HT1080 (cell line): ENCODE measurements at places on chromosomes 1 and 21. TPM values are rescaled to one million over a fixed set of nuclear protein-coding genes. Genes with fewer than 3 reads are reported as not detected.

Gene CELA2B
- not detected in 2 replicates for total RNA-seq

DNA sequence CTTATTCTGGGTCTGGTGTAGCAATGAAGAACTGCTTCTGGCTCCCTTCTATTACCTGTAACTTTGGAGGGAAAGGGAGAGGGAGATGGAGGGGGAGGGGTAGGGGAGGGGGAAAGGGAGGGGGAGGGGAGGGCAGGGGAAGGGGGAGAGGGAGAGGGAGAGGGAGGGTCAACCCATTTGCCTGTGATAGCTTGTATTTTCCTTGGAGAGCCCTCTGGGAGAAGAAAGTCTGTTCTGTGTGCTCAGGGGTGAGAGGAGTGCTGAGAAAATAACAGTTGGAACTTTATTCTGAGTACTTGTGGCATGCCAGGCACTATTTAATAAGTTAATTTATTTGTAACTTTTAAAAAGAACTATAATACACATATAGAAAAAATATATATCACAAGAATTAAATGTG is 70.7 kb upstream of the TSPAN2 start:
- DNase-seq, result no peak

DNA sequence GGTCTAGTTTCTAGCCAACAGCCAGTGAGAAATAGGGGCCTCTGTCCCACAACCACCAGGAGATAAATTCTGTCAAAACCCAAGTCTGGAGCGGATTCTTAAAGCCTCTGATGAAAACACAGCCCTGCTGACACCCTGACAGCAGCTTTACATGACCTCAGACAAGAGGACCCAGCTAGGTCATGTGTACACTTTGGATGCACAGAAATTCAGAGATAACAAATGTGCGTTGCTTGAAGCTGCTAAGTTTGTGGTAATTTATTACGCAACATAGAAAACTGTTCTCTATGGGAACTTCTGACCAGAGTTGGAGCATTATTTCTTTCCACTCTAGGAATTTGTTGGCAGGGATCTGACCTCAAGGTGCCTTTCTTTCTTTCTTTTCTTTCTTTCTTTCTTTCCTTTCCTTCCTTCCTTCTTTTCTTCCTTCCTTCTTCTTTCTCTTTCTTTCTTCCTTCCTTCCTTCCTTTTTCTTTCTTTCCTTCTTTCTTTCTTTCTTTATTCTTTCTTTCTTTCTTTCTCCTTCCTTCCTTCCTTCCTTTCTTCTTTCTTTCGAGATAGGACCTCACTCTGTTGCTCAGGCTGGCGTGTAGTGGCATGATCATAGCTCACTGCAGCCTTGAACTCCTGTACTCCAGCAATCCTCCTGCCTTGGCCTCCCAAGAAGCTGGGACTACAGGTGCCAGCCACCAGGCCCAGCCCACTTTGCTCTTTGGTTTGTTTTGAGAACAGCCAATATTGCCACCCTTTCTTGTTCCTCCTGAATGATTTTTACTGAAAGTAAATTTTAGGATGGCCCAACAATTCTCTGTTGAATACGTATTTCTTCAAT is 14.9 kb upstream of the HMGCS2 start:
- no peak for DNase-seq

DNA sequence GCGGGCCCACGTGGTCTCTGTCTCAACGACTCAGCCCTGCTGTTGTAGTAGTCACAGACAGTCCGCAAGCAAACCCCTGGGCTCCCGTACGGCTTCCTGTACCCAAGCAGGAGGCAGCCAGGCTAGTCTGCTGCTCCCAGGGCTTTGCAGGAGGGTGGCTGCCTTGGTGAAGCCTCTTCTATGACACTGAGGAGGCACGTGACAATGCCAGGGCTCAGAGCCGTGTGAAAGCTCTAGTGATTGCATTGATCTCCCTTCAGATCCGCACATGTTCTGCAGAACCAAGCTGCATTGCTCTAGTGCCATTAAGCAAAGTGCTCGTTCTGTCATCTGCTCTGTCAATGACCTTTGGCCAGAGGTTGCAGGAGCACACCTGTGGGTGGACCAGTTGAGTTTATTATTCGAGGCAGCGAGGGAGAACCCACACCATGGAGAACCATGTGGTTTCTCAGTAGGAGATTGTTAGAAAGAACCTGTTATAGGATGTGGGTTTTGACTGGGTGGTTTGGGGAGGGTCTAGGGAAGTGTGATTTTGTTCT is 18.0 kb downstream of the UMODL1 start:
- no peak for DNase-seq

Gene CAMK2N1
- 13.3 and 15.2 TPM in 2 replicates for total RNA-seq

- no peak for DNase-seq
Observed at GRCh38 chr1:119590393-119590792, 57.7 kb downstream of the ZNF697 start.

DNA sequence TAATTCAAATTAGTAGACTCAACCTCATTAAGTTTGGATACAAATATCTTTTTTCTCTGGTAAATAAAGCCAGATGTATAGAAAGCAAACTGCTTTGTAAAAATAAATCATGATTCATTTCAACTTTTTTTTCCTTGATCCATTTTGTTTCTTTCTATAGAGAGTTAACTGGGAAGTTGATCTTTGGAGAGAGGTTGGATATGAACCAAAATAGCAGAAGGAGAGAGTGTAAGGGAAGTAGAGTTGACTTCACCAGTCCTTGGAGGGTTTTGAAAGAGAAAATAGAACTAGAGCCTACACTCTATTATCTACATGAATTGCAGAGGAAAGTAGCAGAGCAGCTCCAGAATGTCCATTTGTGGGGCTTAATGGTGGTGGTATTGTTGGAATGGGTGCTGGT is 243.8 kb downstream of the ADGRL2 start:
- no peak for DNase-seq

DNA sequence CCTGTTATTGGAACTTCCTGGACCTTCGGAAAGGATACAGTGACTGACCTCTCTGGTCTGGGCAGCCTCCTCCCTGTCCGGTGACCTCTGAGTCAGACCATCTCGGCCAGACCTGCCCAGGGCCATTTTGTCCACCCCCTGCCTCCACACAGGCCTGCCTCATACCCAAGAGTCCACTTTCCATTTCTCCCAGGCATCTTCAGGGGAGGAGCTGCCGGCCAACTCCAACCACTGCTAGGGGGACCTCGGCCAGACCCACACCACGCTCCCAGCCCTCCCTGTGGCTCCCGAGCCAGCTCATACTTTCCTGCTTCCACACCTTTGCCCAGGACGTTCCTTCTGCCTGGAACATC is 29.5 kb upstream of the RUNX3 start:
- no peak for DNase-seq

DNA sequence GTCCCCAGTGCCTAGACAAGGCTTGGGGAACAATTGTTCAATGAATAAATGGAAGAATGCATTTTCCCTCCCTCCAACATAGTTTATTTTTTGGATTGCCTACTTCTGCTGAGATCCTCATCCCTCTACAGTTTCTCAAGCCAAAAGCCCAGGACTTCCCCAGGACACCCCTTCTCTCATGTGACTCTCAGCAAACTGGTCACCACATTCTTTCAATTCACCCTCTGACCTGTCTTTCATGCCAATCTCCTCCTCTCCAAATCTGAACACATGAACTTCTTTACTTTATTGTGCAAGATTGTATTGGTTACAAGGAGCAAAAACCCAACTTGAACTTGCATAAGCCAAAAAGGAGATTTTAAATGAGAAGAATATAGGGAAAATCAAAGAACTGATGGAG is 103.2 kb upstream of the JUN start:
- DNase-seq, result no peak

Gene KRTAP19-8
- not detected in 2 replicates for total RNA-seq

GRCh38 chr1:76074321-76075187 is at the start of gene ST6GALNAC3:
ST6GALNAC3 (plus strand) TSS chr1:76074746.
- peak; percentile 30 for DNase-seq

GRCh38 chr1:154767315-154768240 is 102.5 kb downstream of the KCNN3 start:
- peak; percentile 11 for DNase-seq

DNA sequence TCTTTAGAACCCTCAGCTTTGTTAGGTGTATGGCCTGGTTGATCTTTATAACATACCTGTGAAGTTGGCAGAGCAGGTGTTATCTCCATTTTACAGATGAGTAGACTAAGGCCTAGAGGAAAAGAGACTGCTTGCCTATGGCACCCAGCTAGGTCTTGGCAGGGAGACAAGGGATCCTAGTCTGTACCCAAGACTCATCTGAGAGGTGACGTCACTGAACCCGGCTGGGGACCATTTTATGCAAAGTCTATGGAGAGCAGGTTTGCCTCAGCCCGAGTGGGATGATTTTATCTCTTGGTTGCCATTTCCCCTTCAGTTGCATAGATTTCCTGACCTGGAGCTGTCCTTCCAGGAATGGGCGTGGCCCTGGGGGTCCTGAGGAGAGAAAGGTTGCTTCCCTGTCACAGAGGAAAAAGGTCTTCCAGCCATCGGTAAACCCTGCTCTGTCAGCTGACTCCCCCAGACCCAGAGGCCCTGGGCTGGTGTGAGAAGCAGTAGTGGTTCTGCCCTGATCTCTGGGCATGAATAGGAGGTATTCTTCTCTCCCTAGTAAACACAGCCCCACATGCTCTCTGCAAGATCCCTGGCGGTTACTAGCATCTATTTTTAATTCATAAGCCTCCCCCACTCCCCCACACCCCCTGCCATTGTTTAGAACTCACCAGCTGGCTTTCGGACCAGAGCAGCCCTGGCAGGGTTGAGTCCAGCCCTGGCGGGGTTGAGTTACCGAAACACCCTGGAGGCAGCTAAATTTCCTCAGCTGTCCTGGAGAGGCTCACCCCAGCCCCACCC is 19.6 kb downstream of the TMCC2 start:
- no peak for DNase-seq

GRCh38 chr1:42420121-42420520 is 35.7 kb downstream of the ZMYND12 start:
- no peak for DNase-seq

Gene EPHA8
- total RNA-seq, result not detected in 2 replicates

GRCh38 chr21:22374218-22374969 is 1376.2 kb downstream of the NCAM2 start:
- DNase-seq, result no peak

GRCh38 chr1:210441028-210441427 is 112.3 kb downstream of the HHAT start:
- DNase-seq, result no peak

DNA sequence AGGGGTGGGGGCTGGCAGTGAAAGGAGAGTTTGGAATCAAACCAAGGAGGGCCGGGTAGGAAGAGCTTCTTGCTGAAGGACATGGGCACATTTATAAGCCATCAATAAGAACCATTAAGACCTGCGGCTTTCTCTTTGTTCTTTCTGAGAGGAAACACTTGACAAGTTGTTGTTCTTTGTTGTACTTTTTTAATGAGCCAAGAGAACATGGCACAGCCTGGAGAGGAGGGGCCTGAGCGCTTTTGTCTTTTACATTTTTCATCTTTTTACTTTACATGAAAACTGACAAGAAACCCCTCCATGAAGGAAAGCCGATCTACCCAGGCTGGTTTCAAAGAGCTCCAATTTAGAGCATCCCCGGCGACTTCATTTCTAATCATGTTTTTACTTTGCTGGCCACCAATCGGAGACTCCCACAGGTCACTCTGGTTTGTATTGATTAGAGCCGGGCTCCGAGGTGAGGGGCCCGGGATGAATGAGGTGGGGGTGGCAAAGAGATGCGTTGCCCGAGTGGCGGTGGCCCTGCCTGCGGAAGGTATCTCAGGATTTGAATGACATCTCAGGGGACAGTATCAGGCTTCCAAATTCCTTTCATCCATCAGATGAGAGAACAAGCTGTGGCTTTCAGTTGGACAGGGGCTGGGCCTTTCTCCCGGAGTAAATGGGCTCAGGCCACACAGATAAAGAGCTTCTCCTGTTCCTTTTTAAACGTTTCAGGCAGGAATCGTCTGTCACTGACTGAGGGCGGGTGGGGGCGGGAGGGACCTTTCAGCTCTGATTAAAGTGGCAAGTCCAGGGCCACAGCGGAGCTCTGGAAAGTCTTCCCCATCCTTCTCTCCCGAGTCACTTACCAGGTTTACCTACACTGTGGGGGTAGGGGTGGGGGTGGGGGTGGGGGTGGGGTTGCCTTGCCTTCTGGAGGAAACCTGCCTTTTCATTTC is 138.8 kb upstream of the ARHGEF16 start:
- DNase-seq, result no peak

Gene RCSD1
- not detected in 2 replicates for total RNA-seq

DNA sequence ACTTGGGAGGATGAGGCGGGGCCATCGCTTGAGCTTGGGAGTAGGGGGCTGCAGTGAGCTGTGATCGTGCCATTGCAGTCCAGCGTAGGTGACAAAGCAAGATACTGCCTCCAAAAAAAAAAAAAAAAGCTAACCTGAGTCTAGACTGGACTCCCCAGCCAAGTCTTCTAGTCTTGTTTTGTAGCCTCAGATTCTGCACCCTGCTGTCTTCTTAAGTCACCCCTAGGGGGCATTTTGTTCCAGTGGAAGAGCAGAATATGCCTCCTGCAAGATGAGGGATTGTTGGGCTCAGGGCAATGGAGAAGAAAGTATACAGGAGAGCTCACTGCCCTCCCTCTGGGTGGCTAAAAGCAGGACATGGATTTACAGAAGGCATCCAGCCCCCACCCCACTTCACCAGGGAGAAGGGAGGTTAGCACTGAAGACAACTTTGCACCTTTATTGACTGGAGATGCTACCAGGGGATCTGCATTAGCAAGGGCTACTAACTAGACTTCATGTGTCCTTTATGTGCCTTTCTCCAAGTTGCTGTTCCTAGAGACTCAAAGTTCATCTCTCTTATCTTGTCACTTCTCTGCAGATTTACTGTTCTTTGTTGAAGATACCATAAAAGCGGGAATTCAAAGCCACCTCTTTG is 15.3 kb upstream of the RNF187 start:
- peak; percentile 21 for DNase-seq

GRCh38 chr1:229296541-229296941 is 25.6 kb downstream of the RAB4A start:
- DNase-seq, result peak; percentile 32

GRCh38 chr1:234611847-234612351 is 1.9 kb upstream of the IRF2BP2 start:
- peak; percentile 35 for DNase-seq

DNA sequence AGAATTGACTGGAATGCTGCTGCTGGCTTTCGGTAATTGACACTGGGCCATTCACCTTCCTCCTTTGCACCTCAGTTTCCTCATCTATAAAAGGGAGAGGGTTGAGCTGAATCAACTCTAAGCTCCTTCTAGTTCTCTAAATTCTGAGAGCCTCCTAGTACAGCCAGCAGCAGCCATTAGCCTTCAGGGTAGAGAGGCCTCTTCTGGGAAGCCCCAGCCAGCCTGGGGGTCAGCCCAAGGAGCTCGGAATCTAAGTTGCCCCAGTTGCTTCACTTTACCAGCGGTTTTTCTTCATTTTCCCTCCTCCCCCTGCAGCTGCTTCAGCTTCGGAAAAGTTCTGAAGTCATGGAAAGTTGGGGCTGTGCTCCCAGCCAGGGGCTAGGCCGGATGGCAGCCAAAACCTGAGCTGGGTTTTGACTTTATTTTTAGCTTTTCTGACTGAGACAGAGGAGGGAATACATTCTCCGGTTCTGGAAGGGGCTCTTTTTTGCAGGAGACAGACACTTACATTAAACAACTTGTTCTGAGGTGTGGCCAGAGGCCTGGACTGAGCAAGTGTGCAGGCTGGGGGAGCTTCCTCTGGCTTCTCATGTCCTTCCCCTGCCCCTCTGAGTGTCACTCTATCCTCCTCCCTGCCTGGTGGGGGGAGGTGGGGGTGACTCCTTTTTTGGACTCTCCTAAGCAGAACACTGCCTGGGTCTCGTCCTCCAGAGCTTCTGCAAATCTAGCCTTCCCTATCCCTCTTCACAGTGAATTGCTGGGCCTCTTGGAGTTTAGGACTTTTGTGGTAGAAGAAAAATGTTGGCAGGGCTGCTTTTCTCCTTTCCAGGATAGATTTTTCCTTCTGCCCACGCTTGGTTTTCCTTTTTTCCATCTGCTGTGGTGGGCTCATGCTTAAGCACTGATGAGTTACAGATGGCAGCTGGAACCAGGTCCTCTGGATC is 14.4 kb downstream of the LMNA start:
- no peak for DNase-seq
